ENCODE measurements at places on chromosomes 1 and 21. TPM values are rescaled to one million over a fixed set of nuclear protein-coding genes. Genes with fewer than 3 reads are reported as not detected.
A peak's percentile ranks its signal among the peaks of the same experiment; 100 is the strongest.

Gene RNU1-1
- 7,231 TPM for total RNA-seq

Gene SRM
- 71.2 TPM for total RNA-seq

DNA sequence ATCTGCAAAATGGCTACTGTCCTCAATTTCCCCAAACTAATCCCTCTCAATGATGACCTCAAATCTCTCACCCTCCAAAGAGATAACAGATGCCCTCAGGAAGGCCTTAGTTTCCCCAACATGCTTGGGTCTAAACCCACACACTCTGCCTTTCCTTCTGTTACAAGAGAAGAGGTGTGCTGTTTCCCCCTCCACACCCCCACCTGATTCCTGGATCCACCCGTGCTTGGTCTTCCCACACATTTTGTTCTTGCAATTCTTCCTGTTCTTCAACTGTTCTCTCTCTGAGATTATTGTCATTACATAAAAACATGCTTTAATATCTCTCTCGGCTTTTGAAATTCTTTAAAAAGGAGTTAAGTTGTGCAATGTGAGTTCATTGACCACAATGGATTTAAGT lies 5.7 kb upstream of the CBR3 start:
- no peak overlapping the region for H3K4me3 ChIP-seq
- H3K27me3 ChIP-seq, result no peaks in the 10 kb centered on the region
- no peak for DNase-seq

DNA sequence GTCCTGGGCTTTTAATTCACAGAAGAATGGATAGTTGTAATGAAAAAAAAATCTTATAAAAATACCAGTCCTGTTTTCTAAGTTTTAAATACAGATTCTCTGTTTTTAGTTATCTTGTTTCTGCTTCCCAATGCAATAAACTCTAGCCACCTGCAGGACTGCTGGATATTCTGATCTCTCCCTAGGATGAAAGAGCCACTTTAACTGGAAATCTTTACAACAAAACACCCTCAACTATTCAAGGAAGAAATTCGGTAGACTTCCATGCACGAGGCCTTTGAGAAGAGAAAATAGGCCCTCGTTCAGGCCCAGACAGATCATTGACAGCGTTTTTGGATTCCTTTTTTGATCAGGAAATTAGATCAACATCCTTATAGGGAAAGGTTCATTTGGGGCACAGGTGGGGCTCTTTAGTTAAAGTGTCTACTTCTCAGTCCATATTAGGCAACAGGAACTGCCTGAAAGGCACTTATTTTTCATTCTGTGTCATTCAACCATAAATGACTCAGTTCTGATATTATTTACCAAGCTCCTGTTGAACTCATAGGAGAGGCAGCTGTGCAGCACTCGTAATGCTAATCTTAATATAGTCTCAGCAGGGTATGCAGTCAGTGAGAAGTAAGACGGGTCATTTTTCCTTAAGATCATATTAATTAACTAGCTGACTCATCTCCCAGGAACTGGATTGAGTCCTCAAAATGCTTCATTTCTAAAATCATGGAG lies 71.1 kb upstream of the ERRFI1 start:
- H3K4me1 ChIP-seq, result peaks cover 3% of the 10 kb centered on the region
- no peak overlapping the region for H3K4me3 ChIP-seq
- DNase-seq, result no peak
- no peaks in the 10 kb centered on the region for H3K27me3 ChIP-seq
- peak overlapping the region; percentile 83 for H3K27ac ChIP-seq

DNA sequence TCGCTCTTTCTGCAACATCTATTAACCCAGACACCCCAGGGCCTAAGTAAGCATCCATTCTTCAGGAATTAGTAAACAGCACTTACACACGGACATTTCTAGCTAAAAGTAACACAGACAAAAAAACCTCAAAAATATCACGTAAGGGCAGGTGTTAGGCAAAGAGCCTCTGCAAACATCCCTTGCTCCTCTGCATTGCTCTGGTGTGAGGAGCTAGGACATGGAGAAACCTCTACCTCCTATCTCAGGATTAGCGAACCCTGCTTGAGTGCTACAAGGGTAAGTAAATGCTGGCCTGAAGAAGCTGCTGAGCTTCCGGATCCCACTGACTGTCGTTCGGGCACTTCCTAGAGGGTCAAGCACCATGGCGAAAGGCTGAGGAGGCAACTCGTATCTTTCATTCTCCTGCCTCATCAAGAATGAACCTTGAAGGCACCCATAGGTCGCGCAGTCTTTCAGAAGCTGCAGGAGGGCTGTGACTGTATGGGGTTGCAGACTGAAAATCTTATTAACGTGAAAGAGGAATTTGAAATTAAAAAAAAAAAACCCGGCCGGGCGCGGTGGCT lies 2.1 kb downstream of the PTGER3 start:
- peak overlapping the region; percentile 94 for H3K4me3 ChIP-seq
- peak overlapping the region; percentile 61 for H3K27ac ChIP-seq
- DNase-seq, result peak; percentile 64
- H3K36me3 ChIP-seq, result no peaks in the 10 kb centered on the region
- no peaks in the 10 kb centered on the region for H3K4me1 ChIP-seq
- no peaks in the 10 kb centered on the region for H3K27me3 ChIP-seq

GRCh38 chr1:236207121-236207520 lies 64.8 kb downstream of the GPR137B start:
- no peaks in the 10 kb centered on the region for H3K36me3 ChIP-seq
- no peak overlapping the region for H3K27ac ChIP-seq
- no peaks in the 10 kb centered on the region for H3K27me3 ChIP-seq
- DNase-seq, result no peak
- H3K4me3 ChIP-seq, result no peak overlapping the region

GRCh38 chr1:101257500-101258325 lies 20.9 kb downstream of the S1PR1 start:
- no peaks in the 10 kb centered on the region for H3K36me3 ChIP-seq
- no peak overlapping the region for H3K4me3 ChIP-seq
- no peak overlapping the region for H3K27ac ChIP-seq
- DNase-seq, result no peak

DNA sequence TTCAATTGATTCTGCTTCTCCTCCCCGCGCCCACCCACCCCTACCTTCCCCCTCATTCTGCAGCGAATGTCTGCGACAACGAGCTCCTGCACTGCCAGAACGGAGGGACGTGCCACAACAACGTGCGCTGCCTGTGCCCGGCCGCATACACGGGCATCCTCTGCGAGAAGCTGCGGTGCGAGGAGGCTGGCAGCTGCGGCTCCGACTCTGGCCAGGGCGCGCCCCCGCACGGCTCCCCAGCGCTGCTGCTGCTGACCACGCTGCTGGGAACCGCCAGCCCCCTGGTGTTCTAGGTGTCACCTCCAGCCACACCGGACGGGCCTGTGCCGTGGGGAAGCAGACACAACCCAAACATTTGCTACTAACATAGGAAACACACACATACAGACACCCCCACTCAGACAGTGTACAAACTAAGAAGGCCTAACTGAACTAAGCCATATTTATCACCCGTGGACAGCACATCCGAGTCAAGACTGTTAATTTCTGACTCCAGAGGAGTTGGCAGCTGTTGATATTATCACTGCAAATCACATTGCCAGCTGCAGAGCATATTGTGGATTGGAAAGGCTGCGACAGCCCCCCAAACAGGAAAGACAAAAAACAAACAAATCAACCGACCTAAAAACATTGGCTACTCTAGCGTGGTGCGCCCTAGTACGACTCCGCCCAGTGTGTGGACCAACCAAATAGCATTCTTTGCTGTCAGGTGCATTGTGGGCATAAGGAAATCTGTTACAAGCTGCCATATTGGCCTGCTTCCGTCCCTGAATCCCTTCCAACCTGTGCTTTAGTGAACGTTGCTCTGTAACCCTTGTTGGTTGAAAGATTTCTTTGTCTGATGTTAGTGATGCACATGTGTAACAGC lies 339.9 kb downstream of the NTNG1 start:
- no peaks in the 10 kb centered on the region for H3K27me3 ChIP-seq
- H3K4me1 ChIP-seq, result no peaks in the 10 kb centered on the region
- H3K27ac ChIP-seq, result no peak overlapping the region
- peak; percentile 76 for DNase-seq
- H3K4me3 ChIP-seq, result no peak overlapping the region

DNA sequence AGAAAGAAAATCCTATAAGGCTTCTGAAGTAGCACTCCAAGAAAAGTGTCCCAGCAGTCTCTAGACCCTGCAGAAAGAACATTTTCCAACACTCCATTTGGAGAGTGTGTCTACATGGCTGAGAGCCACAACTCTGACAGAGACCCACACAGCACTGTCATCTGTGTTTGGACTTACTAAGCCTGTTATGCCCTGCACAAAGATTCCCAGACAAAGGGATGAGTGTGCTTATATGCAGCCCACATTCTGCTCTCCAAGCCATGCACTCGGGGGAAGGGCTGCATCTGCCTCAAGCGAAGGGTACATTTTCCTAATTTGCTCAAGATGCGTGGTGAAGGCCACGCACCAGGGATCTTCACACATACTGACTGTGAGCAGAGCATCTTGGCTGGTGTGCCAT lies 24.4 kb upstream of the SLAMF6 start:
- no peaks in the 10 kb centered on the region for H3K27me3 ChIP-seq
- no peak overlapping the region for H3K4me3 ChIP-seq
- DNase-seq, result no peak
- H3K27ac ChIP-seq, result no peak overlapping the region
- no peaks in the 10 kb centered on the region for H3K36me3 ChIP-seq

All from aorta (tissue), 5 donors.